ENCODE measurements at places on chromosomes 7 and 10. TPM values are rescaled to one million over a fixed set of nuclear protein-coding genes. Genes with fewer than 3 reads are reported as not detected.

DNA sequence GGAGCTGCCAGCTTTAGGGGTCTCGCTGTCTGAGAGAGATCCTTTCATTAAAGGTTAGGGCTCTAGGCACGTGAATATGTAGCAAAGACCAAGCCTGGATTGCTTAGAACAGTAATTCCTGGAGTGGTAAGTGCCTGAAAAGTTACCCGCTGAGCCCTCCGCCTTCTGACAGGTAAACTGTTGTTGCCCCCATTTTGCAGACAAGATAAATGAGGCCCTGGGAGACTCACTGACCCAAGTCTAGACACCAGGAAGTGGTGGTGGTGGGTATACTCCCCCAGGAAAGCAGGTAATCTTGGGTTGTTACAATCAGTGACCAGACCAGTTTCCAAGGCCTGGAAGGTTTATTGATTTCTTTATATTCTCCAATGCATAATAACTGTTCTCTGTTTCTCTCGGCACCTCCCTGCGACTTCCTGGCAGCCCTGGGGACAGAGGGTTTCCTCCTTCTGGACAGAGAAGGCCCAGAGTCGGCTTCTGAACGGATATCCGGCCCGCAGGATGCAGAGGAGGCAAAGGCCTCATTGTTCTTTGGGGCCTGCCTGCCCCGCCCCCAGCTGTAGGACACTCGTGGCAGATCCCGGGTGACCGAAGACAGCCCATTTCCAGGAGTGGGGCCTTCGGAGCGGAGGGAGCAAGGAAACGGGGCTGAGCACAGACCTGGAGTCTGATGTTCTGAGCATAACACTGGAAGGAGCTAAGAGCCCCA, 1.3 kb upstream of the GRK5 start:
- no peaks in the 10 kb centered on the region for H3K36me3 ChIP-seq
- H3K4me1 ChIP-seq, result peaks cover 30% of the 10 kb centered on the region
- DNase-seq, result no peak
- peak overlapping the region; percentile 70 for H3K27ac ChIP-seq

DNA sequence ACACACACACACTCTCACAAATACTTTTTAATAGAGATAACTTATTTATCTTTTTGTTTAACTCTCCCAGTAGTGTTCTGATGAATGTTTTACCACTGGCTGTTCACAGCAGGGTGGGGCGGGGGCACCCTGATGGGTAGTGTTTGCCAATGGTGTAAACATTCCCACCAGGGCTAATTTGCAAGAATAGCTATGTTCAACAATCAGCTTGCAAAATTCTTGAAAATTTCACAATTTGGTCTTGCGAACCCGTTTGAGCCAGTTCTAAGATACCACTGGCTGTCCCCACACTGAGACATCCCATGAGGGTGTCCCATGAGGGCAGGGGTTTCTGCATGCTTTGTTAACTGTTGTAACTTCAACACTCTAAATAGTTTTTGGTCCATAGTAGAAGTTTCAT, 348.5 kb downstream of the CXCL12 start:
- H3K4me1 ChIP-seq, result no peaks in the 10 kb centered on the region
- H3K36me3 ChIP-seq, result no peaks in the 10 kb centered on the region
- H3K27ac ChIP-seq, result no peak overlapping the region
- no peak for DNase-seq

AKR1D1 gene
- total RNA-seq, result not detected

- H3K4me1 ChIP-seq, result peaks cover 2% of the 10 kb centered on the region
- H3K4me3 ChIP-seq, result no peak overlapping the region
- no peaks in the 10 kb centered on the region for H3K27me3 ChIP-seq
Observed at GRCh38 chr7:24949884-24950283, 30.1 kb downstream of the OSBPL3 start.

RBP3 gene
- total RNA-seq, result not detected

DNA sequence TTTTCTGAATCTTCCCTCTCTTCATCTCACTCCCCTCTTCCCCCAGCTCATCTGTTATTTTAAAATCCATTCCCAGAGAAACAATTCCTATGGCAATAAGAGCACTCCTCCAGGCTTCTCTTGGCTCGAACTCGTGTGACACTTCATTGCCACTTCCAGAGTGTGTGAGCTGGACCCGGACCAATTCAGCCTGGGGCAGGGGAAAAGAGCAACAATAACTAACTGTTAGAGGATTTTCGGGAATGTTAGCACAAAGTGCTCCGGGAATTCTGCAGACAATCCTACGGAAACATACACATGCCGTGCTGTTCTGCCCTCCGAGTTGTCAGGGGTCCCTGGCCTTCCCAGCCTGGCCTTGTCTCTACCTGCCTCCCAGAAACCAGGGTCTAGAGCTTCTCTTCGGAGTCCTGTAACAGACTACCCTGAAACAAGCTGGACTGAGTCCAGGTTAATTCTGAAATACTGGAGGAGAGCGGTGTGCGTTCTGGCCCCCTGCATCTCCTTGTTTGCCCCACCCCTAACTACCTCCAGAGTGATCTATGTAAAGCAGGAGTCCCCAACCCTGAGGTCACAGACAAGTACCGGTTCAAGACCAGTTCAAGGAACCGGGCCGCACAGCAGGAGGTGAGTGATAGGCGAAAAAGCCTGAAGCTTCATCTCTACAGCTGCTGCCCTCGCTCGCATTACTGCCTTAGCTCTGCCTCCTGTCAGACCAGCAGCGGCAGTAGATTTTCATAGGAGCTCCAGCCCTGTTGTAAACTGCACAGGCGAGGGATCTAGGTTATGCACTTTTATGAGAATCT, 11.3 kb downstream of the COL26A1 start:
- no peak overlapping the region for H3K27ac ChIP-seq
- no peak for DNase-seq
- no peak overlapping the region for H3K4me3 ChIP-seq
- H3K27me3 ChIP-seq, result peaks cover 4% of the 10 kb centered on the region
- H3K4me1 ChIP-seq, result peaks cover 7% of the 10 kb centered on the region

DNA sequence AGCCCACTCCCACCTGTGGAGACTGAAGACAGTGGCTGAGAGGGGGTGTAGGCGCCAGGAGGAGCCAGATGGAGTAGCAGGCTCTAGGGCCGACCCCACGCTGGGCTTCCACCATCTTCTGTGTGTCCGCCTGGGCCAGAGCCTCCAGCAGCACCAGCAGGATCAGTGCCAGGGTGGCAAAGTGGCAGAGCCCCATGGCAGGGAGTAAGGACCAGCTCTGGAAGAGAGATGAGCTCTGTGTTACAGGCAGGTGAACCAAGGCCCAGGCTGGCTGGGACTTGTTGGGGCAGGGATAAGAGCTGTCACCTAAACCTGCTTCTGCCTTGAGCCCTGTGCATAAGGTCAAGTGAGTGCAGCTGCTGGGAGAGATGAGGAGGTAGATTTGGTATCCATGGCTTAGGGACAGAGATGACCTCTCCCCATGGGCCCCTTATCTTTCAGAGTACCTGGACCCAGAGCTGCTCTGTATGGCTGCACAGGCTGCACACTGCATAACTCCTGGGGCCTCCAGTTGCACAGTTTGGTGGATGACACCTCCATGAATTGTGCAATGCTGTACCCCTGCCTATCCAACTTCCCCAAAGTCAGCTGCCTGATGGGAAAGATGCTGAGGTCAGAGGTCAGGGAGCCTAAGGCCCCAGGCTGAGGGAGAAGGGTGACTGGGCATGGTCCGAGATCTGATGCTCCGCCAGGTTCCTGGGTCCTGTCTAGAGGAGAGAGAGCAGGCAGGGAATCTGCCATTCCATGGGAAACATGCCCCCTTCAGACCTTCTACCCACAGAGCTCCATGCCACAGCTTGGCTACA, 7.4 kb upstream of the SAMD8 start:
- H3K36me3 ChIP-seq, result no peaks in the 10 kb centered on the region
- no peak overlapping the region for H3K27ac ChIP-seq
- H3K4me1 ChIP-seq, result peaks cover 8% of the 10 kb centered on the region
- H3K4me3 ChIP-seq, result no peak overlapping the region

AMZ1 gene
- 0.25 TPM for total RNA-seq

DNA sequence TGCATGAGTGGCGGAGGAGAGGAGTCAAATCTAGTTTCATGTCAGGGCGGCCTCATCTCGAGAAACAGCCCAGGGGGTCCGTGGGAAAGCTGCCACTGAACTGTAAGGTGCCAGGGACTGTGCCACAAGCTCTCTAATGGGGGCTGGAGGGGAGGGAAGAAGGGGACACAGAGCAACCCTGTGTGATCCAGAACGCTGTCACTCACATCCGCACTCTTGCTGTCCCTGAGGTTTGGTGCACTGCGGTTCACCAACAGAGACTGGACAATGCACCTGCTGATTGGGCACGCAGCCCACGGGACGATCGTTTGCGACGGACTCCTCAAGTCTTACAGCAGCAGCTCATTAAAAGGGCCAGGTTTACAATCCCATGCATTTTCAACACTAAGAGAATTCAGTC, 47.7 kb downstream of the AMZ1 start:
- H3K27ac ChIP-seq, result no peak overlapping the region
- H3K27me3 ChIP-seq, result no peaks in the 10 kb centered on the region
- no peak overlapping the region for H3K4me3 ChIP-seq
- H3K36me3 ChIP-seq, result peaks cover 9% of the 10 kb centered on the region

DNA sequence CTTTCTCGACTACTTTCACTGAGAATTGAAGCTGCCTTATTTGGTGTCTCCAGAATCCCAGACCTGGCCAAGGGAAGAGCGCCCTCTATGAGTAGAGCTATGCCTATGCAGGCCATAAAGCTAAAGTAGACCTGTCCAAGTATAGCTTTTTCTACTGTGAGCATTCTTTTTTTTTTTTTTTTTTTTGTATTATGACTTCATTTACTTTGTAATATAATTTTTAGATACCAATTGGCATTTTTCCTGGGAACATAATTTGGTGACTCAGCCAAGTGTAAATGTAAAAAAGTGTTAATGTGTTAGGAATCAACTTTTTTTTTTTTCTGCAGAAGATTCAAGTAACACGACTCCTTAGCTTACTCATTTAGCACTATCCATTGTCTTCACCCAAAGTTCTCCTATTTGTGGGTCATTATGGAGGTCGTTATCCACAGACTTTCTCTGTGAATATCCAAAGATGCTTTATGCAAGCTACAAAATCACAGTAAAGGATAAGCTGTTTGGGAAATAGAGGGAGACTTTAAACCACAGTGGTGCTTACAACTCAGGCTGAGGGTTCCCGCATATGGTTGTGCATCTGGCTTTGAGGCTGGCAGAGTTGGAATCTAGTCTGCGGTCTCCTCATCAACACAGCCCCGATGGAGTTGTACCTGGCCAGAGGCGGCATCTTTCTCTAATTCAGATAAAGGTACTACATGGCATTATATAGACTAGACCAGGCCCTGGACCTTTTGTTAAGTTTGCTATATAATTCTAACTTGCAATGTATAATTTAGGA, 1040.2 kb upstream of the SORCS1 start:
- DNase-seq, result no peak
- no peak overlapping the region for H3K4me3 ChIP-seq
- H3K4me1 ChIP-seq, result no peaks in the 10 kb centered on the region
- no peaks in the 10 kb centered on the region for H3K27me3 ChIP-seq

DNA sequence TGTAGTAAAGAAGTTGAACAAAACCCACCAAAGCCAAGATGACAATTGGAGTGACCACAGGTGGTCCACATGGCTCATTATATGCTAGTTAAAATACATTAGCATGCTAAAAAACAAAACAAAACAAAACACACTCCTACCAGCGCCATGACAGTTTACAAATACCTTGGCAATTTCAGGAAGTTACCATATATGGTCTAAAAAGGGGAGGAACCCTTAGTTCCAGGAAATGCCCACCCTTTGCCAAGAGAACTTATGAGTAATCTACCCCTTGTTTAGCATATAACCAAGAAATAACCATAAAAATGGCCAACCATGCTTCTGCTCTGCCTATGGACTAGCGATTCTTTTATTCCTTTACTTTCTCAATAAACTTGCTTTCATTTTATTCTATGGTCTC, 979.1 kb upstream of the POT1 start:
- H3K27ac ChIP-seq, result no peak overlapping the region
- no peaks in the 10 kb centered on the region for H3K36me3 ChIP-seq
- H3K27me3 ChIP-seq, result no peaks in the 10 kb centered on the region
- no peaks in the 10 kb centered on the region for H3K4me1 ChIP-seq
- no peak for DNase-seq

DNA sequence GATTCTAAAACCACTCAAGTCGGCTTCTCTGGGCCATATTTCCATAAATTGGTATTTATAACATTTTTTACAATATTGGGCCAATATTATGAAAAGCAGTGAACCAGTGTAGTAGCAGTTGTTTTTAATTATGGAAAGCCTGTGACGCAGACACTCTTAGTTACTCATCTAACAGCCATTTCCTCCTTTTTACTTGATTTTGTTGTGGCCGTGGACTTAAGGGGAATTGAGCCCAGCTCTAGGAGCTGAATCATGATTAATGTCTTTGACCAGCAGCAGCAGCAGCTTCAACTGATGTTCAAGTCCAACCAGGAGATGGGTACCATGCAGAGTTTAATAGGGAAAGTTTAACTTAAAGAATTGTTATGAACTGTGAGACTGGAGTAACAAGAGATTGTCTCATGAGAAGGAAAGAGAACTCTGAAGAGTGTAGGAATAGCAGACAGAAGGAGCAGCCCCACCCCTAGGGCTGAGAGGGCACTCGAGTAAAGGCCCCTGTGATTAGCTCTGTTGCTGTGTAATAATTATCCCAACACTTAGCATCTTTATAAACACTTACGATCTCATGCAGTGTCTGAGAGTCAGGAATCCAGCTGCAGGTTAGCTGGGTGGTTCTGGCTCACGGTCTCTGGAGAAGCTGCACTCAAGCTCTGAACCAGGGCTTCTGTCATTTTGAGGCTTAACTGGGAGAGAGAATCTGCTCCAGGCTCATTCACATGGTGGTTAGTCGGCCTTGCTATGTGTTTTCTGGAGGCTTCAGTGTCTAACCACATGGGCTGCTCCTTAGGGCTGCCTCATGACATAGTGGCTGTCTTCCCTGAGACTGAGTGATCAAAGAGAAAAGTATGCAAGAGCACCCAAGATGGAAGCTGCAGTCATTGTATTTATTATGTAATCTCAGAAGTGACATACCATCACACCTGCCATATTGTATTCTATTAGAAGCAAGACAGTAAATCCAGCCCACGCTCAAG, 4.6 kb downstream of the LANCL2 start:
- peaks cover 12% of the 10 kb centered on the region for H3K4me1 ChIP-seq
- H3K27ac ChIP-seq, result no peak overlapping the region
- H3K4me3 ChIP-seq, result no peak overlapping the region

CYP2C8 gene
- 0.30 TPM for total RNA-seq

DNA sequence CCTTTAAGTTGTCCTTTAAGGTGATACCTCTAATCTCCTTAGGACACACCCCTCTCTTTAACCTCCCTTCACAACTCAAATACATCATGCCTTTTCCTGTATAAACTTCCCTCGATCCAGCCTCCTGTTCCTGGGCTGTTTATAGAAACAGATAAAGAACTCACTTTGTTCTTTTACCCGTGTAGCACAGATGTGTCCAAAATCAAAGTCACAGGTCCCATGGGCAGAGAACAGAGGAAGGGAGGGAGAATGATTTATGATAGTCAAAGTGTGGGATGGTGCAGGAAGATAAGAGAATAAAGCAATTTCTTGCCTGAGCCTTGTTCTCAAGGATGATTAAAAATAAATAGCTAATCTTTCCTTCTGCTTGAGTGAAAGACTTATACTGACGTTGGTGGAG, 50.3 kb upstream of the CABCOCO1 start:
- H3K4me3 ChIP-seq, result no peak overlapping the region
- no peak overlapping the region for H3K27ac ChIP-seq
- no peak for DNase-seq
- H3K27me3 ChIP-seq, result no peaks in the 10 kb centered on the region
- H3K4me1 ChIP-seq, result no peaks in the 10 kb centered on the region

Measured in CD4-positive, alpha-beta T cell (primary cell).